Fibroblast of villous mesenchyme (primary cell): ENCODE measurements at places on chromosomes 16 and 17.

DNA sequence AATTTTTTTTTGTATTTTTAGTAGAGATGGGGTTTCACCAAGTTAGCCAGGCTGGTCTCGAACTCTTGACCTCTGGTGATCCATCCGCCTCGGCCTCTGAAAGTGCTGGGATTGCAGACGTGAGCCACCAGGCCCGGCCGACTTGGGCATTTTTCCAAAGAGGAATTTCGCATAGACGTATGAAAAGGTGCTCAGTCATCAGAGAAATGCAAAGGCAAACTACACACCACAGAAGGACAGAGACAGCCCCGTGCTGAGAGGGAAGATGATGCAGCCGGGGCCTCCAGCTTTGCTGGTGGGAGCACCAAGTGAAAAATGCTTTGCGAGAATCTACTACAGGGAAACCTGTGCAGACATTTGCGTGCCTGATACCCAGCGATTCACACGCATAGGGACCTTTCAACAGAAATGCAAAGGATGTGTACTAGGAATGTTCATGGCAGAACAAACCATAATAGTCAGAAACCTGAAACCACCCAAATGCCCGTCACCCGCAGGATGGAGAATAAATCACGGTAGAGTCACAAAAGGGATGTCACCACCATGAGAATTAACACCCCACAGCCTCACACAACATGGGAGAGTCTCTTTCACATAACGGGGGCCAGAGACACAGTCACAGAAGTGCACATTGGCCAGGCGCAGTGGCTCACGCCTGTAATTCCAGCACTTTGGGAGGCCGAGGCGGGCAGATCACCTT is 5.2 kb downstream of the RAB40B start:
- DNase-seq = no peak

GRCh38 chr17:13051915-13052314 is 34.1 kb upstream of the ELAC2 start:
- DNase-seq = no peak

DNA sequence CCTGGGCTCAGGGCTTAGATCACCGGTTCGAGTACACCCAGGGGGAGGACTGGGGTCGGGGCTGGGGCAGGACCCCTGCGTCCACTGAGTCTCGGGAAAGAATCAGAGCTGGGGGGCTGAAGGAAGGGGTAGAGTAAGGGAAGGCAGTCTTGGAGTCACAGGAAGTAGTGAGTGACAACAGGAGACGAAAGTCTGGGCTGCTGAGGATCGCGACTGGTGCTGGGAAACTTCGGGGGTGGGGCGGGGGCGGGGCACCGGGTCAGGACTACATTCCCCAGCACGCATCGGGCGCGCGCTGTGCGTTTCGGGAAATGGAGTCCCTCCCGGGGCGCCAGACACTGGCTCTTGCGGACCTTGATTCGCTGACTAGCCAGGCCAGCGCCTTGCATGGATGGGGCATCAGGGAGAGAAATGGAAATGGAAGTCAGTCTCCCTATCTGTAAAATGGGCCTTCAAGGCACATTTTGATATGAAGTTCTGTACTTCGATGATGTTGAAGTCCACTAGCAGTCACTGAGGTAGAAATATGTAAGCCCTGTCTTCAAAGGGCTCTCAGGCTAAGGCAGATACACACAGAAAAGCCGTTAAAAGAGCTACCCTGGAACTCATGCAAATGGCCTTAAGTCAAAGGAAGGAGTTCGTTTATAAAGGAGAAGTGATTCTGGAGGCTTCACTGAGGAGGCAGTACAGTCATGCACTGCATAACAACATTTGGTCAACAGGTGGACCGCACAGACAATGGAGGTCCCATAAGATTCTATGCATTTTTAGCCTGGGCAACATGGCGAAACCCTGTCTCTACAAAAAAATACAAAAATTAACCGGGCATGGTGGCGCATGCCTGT is 697 bp downstream of the CTF1 start:
- DNase-seq = peak; percentile 92

- peak; percentile 29 for DNase-seq
Observed at GRCh38 chr17:75601057-75601987, 13.7 kb downstream of the MYO15B start.

- DNase-seq = no peak
Observed at GRCh38 chr17:2238432-2239169, 65.0 kb downstream of the SMG6 start.

DNA sequence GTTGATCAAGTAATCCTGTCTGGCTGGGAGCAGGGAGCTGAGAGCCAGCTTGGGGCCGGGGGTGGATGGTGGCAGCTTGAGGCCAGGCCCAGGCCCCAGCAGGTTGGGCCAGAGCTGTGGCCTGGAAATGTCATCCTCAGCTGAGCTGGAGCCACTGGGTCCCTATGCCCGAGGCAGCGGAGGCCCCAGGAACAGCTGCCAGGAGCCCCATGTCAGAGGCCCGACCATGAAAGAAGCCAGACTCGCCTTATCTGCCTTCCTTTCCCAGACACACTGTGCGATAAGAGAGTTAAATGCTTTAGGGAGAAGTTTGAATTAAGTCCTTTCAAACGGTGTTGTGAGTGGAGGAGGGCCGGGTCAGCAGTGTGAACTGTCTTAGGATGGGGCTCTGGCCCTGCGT is 3.5 kb downstream of the SMTNL2 start:
- peak; percentile 56 for DNase-seq

GRCh38 chr17:34118564-34118963 is 136.5 kb upstream of the CCL2 start:
- DNase-seq = no peak

DNA sequence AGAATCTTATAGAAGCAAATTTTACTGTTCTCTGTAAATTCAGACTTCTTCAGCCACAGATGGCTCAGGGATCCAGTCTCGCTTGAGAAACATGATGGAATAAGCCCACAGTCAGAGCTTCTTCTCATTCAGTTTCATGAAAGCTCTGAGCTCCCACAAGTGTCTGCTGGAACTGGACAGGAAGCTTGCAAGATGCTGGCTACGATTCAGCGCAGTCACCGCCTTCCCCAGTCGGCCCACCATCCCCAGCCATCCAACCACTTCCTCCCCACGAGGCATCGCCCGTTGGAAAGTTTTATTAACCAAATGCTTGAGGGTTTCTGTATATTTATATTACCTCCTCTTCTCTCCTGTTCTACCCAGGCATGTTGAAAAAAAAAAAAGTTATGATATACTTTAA is 171.7 kb downstream of the ZFHX3 start:
- DNase-seq = peak; percentile 84

GRCh38 chr17:9472541-9472940 is 103.1 kb downstream of the STX8 start:
- peak; percentile 43 for DNase-seq

DNA sequence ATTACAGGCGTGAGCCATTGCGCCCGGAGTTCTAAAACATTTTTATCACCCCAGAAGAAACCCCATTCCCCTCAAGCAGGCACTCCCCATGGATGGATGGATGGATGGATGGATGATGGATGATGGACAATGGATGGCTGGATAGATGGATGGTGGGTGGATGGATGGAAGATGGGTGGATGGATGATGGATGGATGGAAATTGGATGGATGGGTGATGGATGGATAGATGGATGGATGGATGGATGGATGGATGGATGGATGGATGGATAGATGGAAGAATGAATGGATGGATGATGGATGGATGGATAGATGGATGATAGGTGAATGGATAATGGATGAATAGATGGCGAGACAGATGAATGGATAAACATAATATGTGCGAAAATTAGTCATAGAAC is 16.5 kb downstream of the PLA2G10 start:
- DNase-seq = no peak

- no peak for DNase-seq
Observed at GRCh38 chr17:13442361-13442760, 159.4 kb downstream of the HS3ST3A1 start.

GRCh38 chr16:65600046-65600445 is 478.2 kb upstream of the CDH11 start:
- no peak for DNase-seq

- no peak for DNase-seq
Observed at GRCh38 chr16:50434872-50435478, 66.2 kb upstream of the BRD7 start.
